ENCODE measurements at places on chromosomes 3 and 15.

DNA sequence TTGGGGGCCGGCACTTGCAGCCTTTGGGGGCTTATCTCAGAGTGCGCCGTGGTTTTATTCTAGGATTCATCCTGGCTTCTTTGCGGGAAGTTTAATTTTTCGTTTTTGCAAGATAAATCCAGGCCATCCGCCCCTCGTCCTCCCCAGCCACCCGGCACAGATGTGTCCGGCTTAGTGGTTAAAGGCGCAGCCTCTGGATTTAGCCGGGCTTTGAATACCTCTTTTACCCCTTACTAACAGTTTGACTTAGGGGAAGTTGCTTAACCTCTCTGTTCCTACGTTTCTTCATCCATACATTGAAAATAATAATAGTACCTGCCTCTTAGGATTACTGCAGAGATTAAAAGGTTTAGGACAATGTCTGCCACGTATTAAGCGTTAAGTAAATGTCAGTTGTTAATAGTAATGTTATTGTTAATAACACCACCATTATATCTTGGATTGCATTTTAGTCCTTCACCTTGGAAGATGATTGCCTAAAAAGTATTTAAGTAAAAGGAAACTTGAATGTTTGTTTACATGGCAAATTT is 714 bp downstream of the ECT2 start:
- no peak for DNase-seq

DNA sequence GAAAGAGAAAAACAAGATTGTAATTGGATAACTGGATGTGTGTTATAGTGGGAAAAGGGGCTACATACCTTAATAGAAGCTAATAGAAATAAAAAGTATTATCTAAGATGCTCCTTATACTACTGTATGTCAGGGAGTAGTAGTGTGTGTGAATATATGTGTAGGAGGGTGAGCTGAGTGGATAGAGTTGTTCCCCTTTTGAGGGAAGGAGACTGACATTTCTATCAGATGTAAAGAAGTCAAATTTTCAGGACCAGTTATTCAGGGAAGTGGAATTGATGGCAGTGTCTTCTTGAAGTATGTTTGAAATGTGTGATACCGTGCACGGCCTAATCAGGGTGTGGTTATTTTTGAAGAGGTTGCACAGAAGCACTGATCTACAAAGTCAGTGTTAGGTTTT is 49.1 kb downstream of the PCOLCE2 start:
- no peak for DNase-seq

DNA sequence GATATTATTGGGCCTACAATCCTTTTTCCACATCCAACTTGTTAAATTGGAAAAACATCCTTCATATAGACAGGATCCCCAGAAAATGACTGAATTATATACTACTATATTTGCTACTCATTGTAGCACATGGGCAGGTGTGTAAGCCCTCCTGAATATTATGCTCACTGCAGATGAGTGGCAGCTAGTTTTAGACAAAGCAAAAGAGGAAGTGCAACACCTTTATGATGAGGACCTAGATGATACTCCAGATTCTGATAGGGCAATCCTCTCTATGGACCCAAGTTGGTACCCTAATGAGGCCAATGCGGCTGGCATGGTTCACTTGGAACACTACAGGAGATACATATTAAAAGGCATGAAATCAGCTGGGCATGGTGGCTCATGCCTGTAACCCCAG is 119.1 kb upstream of the PLCL2 start:
- DNase-seq = no peak

GRCh38 chr3:97793420-97794019 is 28.3 kb upstream of the CRYBG3 start:
- DNase-seq = no peak

- no peak for DNase-seq
Observed at GRCh38 chr3:94525043-94525442, 462.2 kb downstream of the NSUN3 start.

DNA sequence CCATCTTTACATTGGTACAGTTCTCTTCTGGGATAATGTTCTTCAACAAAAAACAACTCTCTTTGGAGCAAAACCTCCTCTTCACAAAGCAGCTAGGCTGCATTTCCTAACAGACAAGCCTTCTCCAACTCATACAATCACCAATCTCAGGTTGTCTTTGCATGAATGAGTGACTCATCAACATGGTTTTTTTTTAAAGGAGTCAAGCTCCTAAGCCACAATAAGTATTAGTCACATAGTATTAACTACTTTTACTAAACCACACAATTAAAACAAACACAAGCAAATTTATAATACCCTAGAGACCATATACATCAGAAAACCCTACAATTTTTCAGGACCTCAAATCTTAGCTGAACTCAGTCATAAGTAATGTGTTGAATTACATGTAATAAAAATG is 137.4 kb downstream of the TBC1D5 start:
- no peak for DNase-seq

GRCh38 chr3:72932416-72932815 is 44.6 kb downstream of the GXYLT2 start:
- no peak for DNase-seq

GRCh38 chr15:88656760-88657221 is 18.0 kb downstream of the ISG20 start:
- peak; percentile 68 for DNase-seq

GRCh38 chr3:32641356-32641755 is 43.6 kb upstream of the CNOT10 start:
- no peak for DNase-seq

DNA sequence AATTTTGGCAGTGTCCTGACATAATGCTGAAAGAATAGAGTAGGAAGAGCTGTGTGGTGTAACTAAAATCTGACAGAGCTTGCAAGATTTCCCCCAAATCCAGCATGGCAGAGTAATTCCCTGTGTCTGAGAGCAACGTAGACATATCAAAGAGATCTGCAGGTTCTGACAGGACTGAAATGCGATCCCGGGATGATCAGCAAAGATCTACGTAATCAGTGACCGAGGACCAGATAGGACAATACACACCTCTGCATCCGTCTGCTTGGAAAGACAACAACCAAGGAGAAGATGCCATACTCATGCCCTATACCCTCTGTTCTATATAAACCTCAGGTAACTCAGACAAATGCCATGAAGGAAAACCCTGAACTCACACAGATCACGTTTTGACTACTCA is 26.6 kb upstream of the SYNPR start:
- DNase-seq = no peak

DNA sequence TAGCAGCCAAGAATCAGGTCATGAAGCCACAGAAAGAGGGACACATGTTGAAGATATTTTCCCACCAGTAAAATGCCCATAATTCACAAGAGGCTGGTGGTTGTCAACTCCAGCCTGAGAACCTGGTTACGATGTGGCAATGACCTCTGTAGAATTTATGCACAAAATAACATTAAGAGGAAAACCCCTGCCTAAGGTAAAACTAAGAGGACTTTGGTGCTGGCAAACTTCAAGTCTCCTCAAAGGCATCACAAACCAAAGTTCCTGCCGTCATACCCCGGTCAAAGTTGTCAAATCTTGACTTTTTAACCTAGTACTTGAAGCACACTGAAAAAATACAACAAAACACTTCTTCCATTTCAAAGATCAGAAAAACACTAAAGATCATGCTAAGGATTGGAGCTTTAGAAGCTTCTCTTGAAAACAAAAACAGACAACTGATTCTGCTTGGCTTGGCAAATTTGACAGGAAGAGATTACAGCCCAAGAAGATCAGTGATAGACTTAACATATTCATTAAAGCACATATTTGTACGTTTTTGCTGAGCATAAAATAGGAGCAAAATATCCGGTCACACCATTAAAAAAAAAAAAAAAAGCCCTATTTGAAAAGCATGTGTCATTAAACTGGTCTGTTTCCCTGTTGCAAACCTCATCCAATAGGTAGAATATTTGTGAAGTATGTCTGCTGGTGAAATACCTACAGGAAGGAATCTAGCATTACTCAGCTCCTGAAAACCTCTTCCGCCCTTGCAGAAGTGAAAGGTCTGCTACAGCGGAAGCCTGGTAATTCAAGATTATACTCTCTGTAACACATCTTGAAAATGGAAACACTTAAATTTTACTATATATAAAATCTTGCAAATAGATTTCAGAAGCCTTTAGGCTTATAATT is 22.8 kb downstream of the EIF4E3 start:
- no peak for DNase-seq
